ENCODE measurements at places on chromosomes 5 and 9.

- DNase-seq = no peak
Measured at GRCh38 chr5:67648201-67648671, 451.6 kb upstream of the CD180 start.

GRCh38 chr5:59299006-59299405 lies 594.5 kb downstream of the PDE4D start:
- DNase-seq = no peak

DNA sequence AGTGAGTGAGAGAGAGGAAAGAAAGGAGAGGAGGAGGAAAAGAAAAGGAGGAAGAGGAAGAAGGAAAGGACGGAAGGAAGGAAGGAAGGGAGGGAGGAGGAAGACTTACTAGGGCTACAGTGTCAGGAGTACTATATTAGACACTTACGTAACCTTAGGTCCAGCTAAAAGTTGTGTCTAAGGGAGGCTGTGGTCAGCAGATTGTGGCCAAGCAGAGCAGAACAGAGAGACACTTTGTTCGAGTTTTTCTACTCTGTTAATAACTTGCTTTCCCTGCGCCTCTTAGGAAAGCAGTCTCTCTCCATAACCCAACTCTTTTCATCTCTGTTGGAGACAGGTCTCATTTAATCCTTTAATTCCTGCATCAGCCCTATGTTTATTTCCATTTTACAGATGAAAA lies 138.9 kb downstream of the KCNN2 start:
- no peak for DNase-seq

DNA sequence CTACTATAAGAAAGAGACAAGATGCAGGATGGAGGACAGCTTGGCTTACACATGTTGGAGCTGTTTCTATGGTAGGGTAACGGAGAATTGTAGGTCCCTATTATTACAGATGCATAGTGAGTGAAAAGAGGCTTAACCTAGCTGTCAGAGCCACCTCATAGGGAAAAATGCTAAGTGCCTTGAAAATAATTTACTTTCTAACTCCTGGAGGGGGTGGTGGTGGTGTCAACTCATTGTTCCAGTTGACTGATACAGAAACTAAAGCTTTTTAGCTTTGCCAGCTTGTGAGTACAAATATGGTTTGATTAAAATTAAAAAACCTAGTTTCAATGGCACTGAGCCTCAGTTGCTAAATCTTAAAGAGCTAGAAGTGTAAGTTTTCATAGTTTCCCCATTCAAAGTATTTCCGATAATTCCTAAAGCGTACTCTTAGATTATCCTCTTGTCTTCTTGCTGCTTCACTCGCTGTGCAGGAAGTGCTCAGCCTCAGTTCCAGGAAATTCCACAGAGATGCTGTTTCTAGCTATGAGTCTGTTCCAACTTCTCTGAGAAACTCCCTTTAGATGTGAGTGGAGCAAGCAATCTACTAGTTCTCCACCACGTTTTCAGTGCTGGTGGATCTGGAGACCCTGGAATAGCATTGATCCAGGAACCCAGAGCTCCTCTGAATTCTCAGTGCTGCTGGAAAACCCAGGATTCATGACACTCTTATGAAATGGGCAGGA lies 265.2 kb downstream of the DMAC1 start:
- no peak for DNase-seq

- DNase-seq = no peak
Measured at GRCh38 chr5:17238521-17239041, 21.1 kb downstream of the BASP1 start.

DNA sequence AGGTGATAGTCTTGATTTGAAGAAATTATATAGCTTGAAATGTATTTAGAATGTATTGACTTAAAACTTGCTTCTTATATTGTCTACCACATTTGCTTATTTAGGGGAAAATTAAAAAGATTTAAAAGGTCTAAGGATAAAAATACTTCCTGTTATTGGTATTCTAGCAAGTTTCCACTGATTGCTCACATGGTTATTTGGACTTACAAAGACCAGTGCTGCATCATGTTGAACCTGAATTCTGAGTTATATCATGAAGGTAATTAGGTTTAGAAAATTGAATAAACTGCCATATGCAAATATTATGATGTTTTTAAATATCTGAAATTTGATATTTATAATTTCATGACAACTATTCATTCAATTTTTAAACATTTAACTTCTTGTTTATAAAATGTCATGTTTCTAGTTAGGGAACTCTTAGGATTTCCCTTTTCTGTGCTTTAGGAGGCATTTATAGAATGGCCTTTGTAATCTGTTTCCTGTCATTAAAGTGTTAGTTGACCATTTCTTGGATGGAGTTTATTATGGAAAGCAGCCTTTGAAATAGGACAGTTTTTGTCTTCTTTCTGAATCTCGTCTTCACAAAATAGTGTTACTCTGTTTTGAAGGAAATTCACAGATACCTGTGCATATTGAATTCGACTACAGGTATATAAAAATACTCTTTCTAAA lies 85.8 kb downstream of the MTREX start:
- DNase-seq = no peak

- DNase-seq = no peak
Measured at GRCh38 chr5:166581826-166582225, 1709.6 kb upstream of the WWC1 start.

GRCh38 chr9:24459953-24460352 lies 85.7 kb downstream of the IZUMO3 start:
- DNase-seq = no peak

GRCh38 chr9:132982458-132982857 lies 4.0 kb downstream of the GFI1B start:
- DNase-seq = no peak

DNA sequence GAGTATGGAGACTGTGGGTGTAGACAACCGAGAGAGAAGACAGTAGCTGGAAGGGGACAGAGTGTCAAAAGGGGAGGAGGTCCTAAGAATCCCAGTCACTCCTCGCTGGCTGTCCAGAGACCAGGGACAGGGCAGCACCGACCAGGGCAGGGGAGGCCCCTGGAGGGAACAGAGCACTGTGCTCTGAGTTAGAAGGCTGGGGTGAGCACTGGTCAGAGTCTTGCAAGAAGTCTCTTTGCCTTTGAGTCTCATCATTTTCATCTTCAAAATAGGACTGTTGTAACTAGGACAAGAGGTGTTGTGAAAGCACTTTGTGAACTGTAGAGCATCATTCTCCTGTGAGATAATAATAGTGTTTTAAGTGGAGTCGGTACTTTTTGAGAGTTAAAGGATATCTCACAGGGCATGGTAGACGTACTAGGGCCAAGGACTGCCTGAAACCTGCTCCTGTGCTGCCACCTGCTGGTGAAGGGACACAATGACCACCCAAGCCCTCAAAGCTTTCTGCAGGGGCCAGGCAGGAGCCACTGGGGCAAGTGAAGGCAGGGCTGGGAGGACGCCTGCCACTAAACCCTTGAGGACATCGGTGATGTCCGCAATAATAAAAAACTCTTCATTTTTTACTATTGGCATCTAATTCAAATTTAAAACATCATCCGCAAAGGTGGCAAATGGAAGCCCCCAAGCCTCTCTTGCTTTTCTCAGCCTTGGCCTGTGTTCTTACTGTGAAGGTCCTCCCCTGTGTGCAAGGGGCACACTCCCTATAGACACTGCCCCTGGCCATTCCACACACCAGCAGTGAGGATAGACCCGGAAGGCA lies 28.2 kb downstream of the SLC6A7 start:
- peak; percentile 55 for DNase-seq

DNA sequence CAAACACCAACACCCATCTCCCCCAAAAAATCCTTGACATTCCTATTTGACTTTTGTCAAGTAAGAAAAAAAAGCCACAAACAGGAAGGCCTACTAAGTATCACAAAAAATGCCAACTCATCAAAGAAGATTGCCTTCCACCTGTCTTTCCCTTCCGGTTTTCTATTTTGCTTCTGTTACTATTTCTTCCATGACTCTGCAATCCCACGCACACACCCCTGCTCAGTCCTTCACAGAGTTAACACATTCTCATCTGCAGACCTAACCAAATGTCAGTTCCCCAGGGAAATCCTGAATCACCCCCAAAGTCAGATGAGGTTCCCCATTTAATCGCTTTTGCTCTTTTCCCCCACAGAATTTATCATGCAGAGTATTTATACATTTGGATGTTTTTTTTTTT lies 15.1 kb downstream of the LPAR1 start:
- DNase-seq = no peak

- DNase-seq = no peak
Measured at GRCh38 chr5:11878814-11879213, 25.4 kb downstream of the CTNND2 start.

GRCh38 chr5:79056847-79057246 lies 12.6 kb downstream of the DMGDH start:
- DNase-seq = no peak

DNA sequence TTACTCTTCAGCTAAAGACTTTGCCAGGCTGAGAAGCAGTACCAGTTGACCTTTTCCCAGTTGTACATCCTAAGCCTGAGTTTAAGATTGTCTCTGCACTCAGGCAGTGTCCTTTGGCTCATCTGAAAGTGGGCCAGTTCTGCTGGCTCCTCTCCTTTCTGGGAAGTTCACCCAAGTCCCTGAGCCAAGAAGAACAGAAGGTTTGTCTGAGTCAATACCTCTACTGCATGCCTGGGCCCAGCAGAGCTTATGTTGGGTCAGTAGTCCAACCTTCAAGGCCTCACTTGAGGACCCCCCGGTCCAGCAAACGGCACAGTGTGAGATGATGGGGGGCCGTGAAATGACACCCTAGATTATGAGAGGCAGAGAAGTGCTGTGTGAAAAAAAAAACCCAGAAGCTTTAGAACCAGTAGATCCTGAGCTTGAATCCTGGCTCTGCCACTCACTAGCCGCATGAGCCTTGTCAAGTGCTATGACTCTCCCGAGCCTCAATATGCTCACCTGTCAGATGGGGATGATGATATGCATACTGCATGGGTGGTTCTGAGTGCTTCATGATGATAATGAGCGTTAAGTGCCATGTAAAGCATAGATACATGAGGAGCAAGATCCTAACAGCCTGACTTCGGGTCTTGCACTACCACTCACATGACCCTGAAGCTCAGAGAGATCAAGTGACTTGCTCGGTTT lies 156.0 kb downstream of the MACROH2A1 start:
- DNase-seq = no peak

DNA sequence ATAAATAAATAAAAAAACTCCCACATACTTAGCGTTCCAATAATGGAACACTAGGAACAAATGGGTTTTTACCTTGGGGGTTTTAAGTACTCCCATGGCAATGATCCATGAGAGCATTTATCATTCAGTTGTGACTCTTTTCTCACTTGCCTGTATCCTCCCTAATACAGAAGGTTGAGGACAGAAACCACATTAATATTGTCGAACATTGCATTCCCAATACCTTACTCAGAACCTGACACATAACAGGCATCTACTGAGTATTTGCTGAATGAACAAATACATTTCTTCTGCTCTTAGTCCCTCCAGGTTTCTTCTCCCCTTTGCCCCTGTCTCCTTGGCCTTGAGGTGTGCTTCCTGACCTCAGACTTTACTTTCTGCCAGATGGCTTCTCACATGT lies 175.9 kb downstream of the CEMIP2 start:
- no peak for DNase-seq

- DNase-seq = no peak
Measured at GRCh38 chr9:130215341-130216119, 43.3 kb downstream of the NCS1 start.

- no peak for DNase-seq
Measured at GRCh38 chr5:131005963-131006684, 158.9 kb downstream of the HINT1 start.

GRCh38 chr5:113675166-113675565 lies 161.7 kb downstream of the YTHDC2 start:
- no peak for DNase-seq

GRCh38 chr9:123975871-123976270 lies 35.7 kb upstream of the LHX2 start:
- DNase-seq = no peak

DNA sequence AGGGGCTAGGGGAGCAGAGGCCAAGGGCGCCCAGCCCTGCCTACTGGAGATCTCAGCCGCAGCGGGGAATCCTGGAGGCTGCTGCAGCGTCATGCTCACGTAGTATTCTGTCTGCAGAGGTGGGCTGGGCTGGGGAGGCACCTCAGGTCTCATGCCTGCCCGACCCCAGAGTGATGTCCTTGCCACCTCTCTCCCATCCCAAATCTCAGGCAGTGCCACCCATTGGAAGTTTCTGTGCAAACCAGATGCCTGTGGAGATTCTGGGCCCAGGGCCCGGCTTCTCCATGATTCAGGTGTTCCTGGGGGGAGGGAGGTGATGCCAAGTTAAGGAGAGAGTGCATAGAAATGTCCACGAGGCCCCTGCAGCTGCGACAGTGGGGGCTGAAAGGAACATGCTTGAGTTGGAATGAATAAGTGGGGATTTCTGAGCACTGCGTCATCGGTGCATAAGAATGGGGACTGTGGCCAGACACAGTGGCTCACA lies 72.0 kb downstream of the ANKRD33B start:
- peak; percentile 36 for DNase-seq

DNA sequence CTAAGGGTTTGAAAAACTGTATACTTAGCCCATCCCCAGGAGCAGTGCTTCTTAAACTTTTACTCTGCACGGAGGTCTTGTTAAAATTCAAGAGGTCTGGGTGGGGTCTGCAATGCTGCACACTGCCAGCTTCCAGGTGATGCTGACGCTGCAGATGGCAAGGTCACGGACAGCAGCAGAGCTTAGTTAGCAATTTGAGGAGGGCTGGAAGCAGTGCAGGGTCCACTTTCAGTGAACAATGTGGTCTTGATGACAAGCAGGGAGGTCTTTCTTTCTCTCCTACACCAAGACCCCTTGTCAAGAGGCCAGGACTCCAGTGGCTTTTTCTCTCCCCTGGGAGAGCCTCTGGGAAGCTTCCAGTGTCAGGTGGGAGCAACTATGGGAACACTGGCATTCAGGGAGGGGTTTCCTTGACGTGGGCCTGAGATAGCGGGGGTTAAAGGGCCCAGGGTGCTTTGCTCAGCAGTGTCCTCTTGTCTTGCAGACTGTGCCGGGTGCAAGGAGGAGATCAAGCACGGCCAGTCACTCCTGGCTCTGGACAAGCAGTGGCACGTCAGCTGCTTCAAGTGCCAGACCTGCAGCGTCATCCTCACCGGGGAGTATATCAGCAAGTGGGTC lies 65.0 kb upstream of the AFAP1L1 start:
- no peak for DNase-seq

DNA sequence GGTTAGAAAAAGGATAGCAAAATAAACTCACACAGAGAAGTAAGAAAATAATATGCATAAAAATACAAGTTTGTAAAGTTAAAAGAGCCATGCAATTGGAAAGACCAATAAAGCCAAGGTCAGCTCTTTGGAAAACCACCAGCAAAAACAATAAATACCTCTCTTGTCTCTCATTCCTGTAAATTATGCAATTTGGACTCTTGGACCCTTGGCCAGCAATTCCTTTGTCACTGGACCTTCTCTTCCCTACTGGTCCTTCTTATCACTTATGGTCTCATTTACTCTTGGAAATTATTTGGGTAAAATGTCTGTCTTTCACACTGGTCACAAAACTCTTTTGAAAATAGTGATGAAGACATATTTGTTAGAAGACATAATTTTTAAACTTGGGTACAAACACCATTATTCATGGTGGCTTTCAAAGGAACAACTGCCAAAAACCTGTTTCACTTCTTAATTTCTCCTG lies 379.5 kb downstream of the TMEM232 start:
- no peak for DNase-seq
